A549 treated with AZD2906 at 1 μM for 4 hours (cell line): ENCODE measurements at places on chromosomes 5 and 9. TPM values are rescaled to one million over a fixed set of nuclear protein-coding genes. Genes with fewer than 3 reads are reported as not detected.

Gene BASP1
- total RNA-seq = 183 to 220 TPM (median 215 TPM) in 5 replicates

Gene GZMA
- total RNA-seq = not detected in 5 replicates

Gene GPR150
- 0.07 to 0.20 TPM (median 0.13 TPM) in 5 replicates for total RNA-seq

Gene CCDC152
- total RNA-seq = not detected in 5 replicates

Gene OLFML2A
- total RNA-seq = 24.5 to 37.8 TPM (median 31.4 TPM) in 5 replicates

Gene ZNF300
- 1.9 to 2.8 TPM (median 2.4 TPM) in 5 replicates for total RNA-seq

Gene ADAMTS19
- total RNA-seq = not detected in 5 replicates

Gene ARID3C
- total RNA-seq = 0.11 to 0.32 TPM (median 0.17 TPM) in 5 replicates

Gene ARL14EPL
- 0.11 to 0.31 TPM (median 0.25 TPM) in 5 replicates for total RNA-seq
